ENCODE measurements at places on chromosomes 11 and 22.

GRCh38 chr11:129817534-129818051 is 1.9 kb downstream of the TMEM45B start:
- no peak for DNase-seq

DNA sequence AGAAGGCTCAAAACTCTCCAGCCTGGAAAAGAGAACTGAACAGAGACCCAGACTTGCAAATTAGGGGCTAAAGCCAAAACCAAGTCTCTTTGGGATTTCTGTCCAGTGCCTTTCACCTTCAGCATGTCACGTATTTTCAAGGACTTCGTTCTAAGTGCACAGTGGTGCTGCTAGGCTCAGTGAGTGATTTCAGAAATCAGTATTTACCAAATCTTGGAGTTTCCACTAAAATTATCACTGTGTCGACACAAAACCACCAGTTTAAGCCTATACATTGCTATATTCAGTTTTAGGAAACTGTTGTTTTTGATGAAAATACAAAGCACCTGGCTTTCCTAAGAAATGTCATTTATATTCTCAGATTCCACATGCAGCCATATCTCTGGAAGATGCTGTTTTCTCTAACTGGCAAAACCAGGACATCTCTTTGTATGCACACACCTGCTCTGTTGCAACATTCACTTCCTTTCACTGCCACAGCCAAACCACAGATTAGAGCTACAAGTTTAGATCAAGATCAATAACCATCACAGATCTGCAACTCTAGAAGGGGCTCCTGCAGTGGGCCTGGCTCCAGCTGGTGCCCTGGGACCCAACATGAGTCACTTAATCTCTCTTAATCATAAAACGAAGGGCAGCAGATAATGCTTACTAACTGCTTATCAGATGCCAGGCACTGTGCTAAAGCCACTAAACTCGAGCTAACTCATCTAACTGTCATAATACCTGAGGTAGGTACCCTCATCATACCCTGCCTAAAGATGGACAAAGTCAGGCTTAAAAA is 22.3 kb downstream of the SMCO4 start:
- DNase-seq: no peak

DNA sequence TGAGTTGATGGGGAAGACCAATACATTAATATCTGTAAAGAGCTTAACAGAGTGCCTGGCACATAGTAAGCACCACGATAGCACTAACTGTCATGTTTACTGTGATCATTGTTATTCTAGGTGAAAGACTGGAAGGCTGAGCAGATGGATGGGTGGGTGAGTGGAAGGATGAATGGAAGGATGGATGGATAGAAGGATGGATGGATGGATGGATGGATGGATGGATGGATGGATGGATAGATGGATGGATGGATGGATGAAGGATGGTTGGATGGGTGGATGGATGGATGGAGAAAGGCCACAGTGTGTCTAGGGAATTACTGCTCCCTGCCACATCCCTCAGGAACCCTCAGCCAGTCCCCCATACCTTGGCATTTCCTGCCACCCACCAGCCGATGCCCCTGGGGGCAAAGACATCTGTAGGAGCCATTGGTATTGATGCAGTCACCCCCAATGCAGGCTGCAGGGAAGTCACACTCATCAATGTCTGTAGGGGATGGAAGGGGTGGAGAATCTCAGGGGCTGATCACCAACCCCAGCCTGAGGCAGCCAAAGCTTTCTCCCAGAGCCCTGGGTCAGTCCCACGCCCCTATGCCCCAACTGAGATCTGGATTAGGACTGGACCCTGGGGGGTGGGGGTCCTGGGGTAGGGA is 15.3 kb downstream of the LTBP3 start:
- no peak for DNase-seq

- no peak for DNase-seq
Measured at GRCh38 chr11:56843816-56844215, 95.3 kb upstream of the OR9G4 start.

DNA sequence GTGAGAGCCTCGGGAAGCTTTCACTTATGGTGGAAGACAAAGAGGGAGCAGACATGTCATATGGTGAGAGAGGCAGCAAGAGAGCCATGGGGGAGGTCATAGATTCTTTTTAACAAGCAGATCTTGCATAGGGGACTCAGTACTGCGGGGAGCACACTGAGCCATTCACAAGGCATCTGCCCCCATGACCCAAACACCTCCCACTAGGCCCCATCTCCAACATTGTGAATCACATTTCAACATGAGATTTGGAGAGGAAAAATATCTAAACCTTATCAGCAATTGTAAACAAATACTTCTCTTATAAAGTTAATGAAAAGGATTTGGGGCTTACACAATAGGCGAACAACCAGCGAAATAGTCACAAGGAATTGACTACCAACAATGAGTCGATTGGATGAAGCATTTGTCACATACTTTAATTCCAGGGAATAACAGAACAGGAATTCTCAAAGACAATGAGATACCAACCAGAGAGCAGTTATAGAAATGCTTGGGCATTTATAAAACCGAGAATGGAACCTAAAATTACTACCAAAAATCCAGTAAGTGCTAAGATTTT is 7.3 kb downstream of the DDI1 start:
- no peak for DNase-seq

DNA sequence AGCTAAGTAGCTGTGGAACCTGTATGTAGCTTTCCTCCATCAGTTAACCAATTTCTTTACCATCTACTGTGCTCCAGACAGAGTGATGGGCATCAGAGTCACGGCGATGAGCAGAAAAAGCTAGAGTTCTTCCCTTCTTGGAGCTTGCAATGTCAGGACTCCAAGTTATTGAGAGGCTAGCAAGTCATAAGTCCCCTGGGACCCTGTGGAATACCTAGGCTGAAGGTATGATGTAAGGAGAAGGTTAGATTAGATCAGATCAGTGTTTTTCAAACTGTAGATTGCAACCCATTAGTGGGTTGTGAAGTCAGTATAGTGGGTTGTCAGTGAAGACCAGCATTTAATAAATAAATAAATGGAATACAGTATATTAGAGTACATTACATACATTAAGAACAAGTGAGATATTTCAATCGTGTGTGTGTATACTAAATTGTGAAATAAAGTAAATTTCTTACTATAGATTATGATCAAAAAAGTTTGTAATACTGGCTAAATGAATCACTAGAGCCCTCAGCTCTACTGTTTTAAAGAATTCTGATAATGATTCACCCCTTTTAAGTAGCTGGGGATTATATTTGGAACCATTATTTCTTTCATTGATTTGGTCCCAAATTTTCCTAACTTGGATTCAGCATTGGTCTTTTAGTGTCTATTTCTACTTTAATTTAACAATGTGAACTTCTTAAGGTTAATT is 52.3 kb downstream of the RASSF10 start:
- DNase-seq: no peak

GRCh38 chr11:7143908-7144307 is 55.1 kb downstream of the RBMXL2 start:
- no peak for DNase-seq

DNA sequence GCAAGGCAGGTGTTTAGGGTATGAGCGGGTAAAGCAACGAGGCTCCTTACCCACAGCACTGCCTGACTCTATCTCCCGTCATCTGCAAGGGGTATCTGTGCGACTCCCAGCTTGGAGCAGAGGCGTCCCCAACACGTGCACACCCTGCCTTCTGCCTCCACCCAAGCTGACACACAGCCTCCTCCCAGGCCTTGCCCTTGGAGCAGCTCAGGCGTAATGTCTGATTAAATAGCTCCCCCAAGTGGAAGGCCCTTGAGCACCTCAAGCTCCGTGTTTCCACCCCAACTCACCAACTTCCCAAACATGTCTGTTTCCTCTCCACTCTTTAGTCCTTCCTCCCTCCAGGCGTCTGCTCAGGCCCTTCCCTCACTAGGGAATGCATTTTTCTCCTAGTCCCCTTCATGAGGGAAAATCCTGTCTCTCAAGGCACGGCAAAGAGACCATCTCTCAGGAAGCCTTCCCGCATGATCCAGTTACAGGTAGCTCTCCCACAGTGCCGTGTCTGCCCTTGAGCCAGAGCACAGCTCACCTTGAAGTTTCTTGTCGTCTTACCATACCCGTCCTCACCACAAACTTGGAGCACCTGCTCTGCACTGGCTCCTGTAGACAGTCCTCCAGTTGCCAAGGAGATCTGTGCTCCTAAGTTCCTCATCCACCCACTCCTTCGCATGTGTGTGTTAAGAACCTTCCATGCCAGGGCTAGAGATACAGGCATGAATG is 15.8 kb downstream of the CYB5R2 start:
- no peak for DNase-seq

GRCh38 chr22:37807410-37808293 is at the start of gene GCAT:
Gene GCAT, plus strand, starts transcription at chr22:37807934. Its CDS starts 34 bp downstream, at chr22:37807968.
- no peak for DNase-seq

DNA sequence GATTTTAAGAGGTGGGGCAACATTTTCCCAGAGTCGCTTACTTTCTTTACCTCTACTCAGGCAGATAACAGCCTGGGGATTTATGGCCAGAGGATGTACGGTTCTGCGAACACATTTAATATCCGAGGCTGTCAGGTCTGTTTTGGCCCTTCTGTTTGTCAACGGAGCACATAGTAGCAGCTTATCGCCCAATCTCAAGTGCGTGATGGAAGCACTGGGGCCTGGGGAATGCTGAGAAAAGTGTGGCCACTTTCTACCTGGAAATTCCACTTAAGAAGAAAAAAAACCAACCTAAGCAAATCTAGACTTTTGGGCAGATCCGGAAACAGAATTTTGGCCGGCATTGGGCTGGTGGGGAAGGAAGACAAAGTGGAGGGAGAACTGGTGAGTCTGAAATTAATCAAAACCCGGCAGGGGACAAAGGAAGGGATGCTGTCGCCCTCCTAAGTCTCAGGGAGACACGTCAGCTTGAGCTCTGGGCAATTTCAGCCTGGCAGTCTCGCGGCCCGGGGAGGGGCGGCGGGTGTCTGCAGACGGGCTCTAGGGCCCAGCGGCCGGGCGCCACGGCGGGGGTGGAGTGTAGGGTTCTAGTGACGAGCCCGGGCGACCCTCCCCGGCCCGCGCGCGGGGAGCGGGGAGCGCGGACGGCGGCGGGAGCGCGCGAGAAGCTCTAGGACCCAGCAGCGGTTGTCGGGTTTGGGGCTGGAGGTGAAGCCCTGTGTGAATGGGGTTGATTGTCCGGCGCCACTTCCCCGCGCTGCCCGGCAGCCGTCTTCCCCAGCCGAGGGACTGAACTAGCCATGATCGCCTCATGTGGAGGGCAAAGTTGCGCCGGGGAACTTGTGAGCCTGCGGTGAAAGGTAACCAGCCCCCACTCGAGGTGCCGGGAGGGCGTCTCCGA is at the start of gene AMOTL1:
Gene AMOTL1 (plus strand): TSS at position 656 of the 901 bp plus-strand sequence. CDS start 156 bp downstream, at position 812.
- peak; percentile 77 for DNase-seq

DNA sequence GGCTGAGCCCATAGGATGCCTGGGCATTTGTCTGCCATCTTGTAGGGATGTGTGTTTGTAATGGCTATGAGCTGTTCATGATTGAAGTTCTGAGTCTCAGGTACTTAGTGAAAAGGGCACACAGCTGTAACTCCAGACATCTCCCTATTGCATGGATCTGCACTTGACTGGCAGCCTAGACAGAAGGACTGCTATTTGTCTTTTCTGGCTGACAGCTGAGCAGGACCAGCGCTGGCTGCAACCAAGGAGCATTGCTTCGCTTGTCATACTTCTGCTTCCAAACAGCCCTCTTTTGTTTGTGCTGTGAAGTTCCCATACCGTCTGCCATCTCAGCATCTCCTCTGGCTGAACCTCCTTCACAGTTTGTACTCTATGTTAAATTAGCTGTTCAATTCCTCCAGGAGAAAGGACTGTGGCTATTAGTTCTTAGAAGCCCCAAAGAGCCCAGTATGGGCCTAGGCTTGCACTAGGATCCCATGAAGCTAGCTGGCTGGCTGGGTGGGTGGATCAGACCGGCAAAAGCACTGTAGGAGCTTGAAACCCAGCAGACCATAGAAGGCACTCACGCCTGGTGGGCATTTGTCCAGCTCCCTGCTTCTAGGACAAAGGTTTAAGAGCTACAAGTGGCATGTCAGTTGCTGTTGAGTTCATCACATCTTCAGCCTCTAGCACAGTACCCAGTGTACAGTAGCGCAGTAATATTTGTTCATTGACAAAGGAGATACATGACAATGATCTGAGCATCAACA is 20.4 kb downstream of the HIRA start:
- no peak for DNase-seq

DNA sequence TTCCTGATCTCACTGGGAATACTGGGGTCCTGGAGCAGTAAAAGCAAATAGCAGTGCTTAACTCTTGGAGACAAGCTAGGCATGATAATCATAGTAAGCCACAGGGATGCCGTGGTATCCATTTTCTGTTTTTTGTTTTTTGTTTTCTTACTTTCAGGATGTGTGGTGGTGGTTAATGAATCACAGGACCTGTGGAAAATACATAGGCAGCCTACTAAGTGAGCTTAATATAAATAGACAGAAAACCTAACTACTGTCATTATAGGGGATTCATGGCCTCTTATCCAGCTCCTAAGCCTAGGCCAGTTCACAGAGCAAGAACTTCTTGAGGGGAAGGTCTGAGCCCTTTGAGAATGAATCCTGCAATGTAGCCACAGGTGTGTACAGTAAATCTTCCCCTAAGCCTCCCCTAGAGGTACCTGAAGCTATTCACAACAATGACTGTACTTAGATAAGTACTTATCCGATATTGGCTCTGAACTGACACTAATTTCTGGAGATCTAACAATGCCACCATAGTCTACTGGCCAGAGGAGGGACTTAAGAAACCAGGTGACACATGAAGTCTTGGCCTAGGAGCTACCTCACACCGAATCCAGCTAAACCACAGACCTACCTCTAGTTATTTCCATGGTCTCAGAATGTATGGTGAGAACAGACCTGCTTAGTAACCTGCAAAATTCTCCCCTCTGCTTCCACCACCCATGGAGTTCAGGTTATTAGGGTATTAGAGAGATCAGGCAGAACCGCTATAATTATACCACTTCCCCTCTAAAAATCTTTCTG is 83.6 kb downstream of the ENTHD1 start:
- DNase-seq: no peak

DNA sequence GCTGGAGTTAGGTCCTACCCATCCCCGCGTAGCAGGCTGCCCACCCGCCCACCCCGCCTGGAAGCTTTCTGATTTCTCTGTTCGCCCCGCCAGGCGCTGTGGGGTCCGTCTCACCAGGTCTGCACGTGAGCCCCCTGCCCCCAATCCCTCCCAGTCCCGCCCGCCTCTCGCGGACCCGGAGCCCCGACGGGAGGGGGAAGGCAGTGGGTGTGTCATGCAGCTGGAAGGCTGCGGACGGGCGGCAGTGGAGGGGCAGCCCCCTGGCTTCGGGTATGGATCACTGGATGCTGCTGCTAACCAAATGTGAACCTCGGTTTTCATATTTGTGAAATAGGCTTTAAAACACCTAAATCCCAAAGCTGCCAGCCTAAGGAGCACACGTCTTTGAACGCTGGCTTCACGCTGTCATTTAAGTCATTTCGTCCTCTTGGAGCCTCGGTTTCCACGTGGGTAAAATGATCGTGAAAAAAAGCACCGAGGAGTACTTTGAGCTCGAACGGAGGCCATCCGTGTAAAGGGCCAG is 568 bp upstream of the BIK start:
- DNase-seq: no peak

All from iPS DF 19.7 (cell line).